Caco-2 (cell line): ENCODE measurements at places on chromosomes 5 and 9. TPM values are rescaled to one million over a fixed set of nuclear protein-coding genes. Genes with fewer than 3 reads are reported as not detected.
A peak's percentile ranks its signal among the peaks of the same experiment; 100 is the strongest.

Gene PKN3
- total RNA-seq = 1.6 and 2.1 TPM in 2 replicates

Gene HEMGN
- total RNA-seq = not detected in 2 replicates

Gene IFNE
- 0.34 and 1.00 TPM in 2 replicates for total RNA-seq

Gene ZNF658
- total RNA-seq = 0.45 and 0.86 TPM in 2 replicates

Gene BHMT2
- total RNA-seq = not detected in 2 replicates

GRCh38 chr5:91910655-91911054 lies 527.5 kb upstream of the ARRDC3 start:
- no peak for DNase-seq

DNA sequence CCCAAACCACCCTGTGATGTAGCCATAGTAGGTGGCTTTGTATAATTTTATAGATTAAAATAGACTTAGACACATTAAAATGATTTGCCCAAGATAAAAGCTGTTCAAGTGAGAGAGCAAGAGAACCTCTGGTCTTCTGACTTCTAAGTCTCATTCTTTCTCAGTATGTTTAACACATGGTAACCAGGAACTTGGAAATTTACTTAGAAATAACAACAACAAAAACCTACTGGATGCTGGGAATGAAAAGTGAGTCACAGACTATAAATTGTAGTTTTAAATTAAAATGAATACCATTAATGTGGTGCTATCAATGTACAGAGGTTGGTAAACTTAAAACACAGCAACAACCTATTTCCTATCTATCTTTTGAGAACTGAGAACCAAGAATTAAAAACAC lies 30.4 kb downstream of the HMGCR start:
- no peak for DNase-seq

DNA sequence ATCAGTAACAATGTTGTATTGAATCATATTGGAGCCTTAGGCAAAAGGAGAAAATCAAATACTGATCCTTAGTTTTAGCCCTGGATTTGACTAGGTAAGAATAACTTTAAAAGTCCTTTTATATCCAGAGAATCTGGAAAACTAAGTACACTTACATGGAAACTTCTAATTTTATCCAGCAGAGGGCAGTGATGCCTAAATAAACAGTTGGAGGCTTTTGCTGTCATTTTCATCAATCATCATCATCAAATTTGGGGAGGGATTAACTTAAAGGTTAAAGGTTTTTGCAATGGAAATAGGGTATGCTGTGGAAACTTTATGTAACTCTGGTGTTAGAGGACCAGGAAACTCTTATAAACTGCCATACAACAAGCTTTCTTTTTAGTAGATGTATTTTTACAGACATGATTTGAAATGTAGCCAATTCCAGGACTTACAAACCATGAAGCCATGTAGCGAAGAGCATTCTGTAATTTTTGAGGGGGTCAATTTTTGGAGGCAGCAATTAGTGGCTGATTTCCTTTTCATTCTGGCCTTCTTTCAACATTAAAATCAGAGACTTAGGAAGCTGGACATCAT lies 112.7 kb downstream of the OSTF1 start:
- peak; percentile 4 for DNase-seq

GRCh38 chr5:21661184-21661583 lies 1192.0 kb downstream of the CDH12 start:
- DNase-seq = no peak

- no peak for DNase-seq
Observed at GRCh38 chr9:98565152-98566135, 143.3 kb downstream of the GABBR2 start.

- DNase-seq = no peak
Observed at GRCh38 chr5:14415024-14415697, 166.4 kb upstream of the OTULINL start.

DNA sequence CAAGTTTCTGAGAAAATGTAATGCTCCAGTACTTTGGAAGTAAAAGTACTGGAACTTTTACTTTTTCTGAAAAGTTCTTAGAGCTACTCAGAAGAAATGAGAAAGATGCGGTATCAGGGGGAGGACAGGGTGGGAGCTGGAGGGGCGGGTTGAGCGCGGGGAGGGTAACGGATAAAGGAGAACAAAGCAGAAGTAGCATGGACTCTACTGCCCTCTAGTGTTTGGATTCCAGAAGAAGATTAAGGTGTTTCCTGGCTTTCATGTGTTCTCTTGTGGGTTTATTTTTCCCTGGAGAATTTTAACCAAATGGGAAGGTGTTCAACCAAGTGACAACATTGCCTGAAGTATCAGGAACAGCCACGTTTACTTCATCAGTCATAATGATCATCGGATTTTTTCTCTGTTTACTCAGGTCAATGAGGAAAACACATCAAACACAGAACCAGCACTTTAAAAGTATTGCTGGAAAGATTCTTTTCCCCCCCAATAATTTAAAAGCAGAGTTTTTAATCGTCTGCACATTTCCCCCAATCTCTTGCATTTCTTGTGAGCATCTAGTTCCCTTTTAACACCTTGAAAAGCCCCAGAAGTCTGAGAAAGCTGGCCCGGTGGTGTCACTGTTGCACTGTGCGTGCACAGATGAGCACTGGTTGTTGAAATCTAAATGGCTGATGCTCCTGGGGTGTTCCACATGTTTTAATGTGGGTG lies 190.6 kb downstream of the MPDZ start:
- DNase-seq = no peak

GRCh38 chr5:1672396-1672795 lies 127.2 kb downstream of the MRPL36 start:
- no peak for DNase-seq
